GM04504 (cell line): ENCODE measurements at places on chromosomes 5 and 9.

GRCh38 chr5:39164529-39165402 is 54.6 kb downstream of the FYB1 start:
- DNase-seq = no peak

GRCh38 chr5:95816341-95816740 is 6.2 kb downstream of the GLRX start:
- no peak for DNase-seq

- no peak for DNase-seq
Measured at GRCh38 chr9:136687721-136688223, 515 bp upstream of the AGPAT2 start.

- no peak for DNase-seq
Measured at GRCh38 chr5:97098922-97099321, 43.5 kb downstream of the LIX1 start.

GRCh38 chr9:69325409-69326212 is 596 bp downstream of the ENTREP1 start:
- DNase-seq = no peak

- no peak for DNase-seq
Measured at GRCh38 chr9:76595645-76596044, 136.7 kb downstream of the GCNT1 start.

DNA sequence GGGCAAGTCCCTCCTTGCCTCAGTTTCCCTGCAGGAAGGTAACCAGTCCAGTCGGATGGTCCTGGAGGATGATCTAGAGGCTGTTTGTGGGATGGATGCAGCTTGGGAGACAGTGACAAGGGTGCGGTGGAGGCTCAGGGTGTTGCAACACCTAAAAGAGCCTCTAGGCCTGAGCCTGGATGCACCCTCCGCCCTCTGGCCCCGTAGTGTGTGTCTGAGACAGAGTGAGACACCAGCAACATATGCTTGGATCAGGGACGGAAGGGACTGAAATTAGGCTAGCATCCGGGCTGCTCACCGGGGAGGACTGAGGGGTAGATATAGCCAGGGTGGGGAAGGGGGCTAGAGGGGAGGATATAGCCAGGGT is 1.1 kb downstream of the CRAT start:
- DNase-seq = no peak

- DNase-seq = peak; percentile 46
Measured at GRCh38 chr9:110835859-110836271, 167.3 kb downstream of the MUSK start.

GRCh38 chr5:139458580-139459407 is 3.7 kb downstream of the ECSCR start:
- DNase-seq = no peak

- no peak for DNase-seq
Measured at GRCh38 chr5:179051784-179052183, 8.4 kb upstream of the ZNF354C start.

DNA sequence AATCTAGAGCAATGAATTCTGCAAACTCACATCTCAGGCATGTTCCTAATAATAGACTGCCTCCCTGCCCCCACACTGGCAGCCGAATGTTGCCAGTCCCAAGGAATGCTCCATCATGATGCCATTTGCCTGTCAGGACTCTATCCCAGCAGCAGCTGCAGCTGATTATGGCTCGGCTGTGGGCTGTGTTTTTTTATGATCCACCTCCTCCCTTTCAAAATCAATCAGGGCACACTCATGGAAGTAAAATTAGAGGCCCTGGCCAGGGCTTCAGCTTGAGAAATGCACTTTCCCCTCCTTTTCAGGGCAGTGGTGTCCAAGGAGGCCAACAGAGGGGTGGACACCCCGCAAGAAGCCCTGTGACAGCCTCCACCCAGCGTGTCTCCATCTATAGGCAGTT is 176.7 kb upstream of the S1PR3 start:
- DNase-seq = peak; percentile 80

DNA sequence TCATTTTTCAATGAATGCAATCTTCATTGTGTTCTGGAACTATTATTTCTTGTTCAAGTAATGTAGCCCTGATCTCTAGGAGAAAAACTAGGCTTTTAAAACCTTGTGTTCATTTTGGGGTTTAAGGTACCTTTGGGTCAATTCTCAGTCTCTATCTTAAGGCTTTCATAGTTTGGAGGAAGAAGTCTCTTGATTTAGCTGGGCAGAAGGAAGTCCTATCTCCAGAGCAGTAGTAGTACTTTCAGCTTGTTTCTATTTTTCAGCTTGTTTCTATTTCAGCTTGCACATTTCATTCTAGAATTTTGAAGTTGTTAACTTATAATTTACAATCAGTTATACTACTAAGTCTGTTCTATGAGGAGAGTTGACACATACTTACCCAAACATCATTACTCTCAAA is 15.2 kb downstream of the CSNK1G3 start:
- DNase-seq = no peak

GRCh38 chr5:144487761-144488160 is 317.1 kb downstream of the KCTD16 start:
- no peak for DNase-seq

- no peak for DNase-seq
Measured at GRCh38 chr9:35841645-35841900, 12.5 kb downstream of the TMEM8B start.

DNA sequence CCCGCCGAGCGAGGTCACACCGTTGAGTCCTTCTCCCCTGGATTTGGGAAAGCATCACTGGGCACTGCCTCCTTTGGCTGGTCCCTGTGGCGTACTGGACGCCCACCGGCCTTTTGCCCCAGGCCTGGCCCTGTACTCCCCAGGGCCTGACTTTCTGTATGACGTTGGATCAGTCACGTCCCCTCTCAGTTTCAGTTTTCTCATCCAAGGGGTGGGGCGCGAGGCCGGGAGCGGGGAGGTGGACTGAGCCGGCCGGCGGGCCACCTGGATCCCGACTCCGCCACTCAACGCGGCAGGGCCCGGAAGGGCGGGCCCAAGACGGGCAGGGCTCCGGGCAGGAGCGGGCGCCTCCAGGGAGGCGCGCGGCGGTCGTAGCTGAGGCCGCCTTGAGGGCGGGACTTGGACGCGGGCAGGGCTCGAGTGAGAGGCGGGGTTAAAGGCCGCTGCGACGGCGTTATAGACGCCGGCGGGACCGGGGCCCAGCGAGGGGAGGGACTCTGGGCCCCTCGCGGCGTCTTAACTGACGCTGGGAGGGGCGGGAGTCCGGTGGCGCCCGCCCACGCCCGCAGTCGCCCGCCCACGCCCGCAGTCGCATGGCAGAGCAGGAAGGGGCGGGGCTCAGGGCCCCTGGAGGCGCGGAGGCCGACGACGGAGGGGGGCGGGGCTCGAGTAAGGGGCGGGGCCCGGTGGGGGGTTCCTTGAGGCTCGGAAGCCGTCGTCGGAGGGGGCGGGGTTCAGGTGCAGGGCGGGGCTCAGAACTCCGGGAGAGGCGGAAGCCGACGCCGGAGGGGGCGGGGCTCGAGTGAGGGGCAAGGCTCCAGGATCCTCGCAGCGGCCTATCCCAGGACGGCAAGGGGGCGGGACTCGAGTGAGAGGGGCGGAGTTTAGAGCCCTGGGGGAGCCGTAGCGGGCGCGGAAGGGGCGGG is 549 bp upstream of the CARD19 start:
- DNase-seq = peak; percentile 97

- no peak for DNase-seq
Measured at GRCh38 chr9:87569518-87569917, 71.9 kb downstream of the DAPK1 start.

DNA sequence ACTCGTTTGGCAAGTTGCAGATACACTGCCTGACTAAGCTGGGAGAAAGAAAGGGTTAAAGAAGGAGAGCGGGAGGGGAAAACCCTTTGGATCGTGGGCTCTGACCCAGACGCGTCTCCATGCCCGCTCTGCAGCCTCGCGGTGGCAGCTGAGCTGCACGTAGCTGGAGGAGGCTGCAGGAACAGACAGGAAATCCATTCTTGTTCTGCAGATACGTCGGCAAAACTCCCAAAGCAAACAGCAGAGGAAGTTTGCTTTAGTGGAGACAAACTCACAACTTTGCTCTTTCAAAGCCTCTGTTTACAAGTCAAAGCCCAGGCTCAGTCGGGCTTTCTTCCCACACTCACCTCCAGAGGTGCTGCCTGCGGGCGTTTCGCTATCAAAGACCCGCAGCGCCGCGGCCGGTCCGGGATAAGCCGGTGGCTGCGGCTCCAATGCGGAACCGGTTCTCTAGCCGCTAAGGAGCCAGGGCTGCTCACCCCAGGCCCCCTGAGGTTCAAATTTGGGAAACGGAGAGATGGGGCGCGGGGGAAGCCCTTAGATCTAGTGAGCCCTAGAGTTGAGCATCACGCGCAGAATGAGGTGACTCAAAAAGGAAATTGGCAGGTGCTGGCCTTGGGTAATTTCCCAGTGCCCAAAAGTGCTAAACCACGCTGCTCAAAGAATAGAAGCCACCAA is 60.7 kb downstream of the MAT2B start:
- DNase-seq = no peak

DNA sequence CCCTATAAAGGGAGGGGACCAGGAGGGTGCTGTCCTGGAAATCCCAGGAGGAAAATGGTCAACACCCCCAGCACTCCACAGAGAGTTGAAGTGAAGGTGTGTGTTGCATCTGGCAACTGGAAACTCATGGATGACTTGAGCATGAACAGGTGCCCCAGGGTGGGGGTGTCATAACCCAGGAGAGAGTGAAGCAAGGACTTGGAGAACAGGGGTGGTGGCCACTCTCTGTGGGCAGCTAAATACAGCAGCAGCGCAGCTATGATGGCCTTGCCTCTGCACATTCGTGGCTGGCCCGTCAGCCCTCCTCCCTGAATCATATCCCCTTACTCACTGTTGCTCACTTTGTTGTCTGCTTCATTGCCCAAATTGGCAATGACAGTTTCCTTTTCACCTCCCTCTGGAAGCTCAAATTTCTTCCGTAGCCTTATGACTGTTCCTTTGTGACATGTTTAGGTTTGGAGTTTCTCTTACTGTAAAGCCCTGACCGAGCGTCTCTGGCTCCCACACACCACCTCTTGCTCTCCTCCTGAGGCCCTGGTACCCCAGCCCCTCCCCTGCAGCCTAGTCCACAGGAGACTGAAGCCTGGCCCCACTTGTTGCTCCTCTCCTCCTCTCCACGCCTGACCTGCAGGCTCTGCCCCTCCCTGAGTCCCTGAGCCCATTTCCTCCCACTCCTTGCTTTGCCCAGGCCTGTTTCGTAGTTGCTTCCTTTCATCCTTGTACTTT is 185.8 kb downstream of the CD180 start:
- no peak for DNase-seq

DNA sequence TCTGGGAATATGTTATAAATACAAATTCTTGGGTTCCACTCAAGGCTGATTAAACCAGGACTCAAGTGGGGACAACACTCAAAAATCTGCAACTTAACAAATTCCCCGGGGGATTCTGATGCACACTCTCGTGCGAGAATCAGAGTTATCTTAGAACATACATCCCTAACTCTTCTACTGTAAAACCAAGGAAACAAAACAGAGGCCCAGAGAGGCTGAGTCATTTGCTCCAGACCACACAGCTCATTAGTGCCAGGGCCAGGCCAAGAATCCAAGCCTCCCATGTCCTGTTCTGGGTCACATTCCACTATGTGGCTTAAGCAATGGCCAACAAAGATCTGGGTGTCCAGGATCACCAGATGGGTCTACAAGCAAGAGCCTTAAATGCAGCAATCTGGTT is 166.0 kb downstream of the ADAMTS12 start:
- DNase-seq = no peak

DNA sequence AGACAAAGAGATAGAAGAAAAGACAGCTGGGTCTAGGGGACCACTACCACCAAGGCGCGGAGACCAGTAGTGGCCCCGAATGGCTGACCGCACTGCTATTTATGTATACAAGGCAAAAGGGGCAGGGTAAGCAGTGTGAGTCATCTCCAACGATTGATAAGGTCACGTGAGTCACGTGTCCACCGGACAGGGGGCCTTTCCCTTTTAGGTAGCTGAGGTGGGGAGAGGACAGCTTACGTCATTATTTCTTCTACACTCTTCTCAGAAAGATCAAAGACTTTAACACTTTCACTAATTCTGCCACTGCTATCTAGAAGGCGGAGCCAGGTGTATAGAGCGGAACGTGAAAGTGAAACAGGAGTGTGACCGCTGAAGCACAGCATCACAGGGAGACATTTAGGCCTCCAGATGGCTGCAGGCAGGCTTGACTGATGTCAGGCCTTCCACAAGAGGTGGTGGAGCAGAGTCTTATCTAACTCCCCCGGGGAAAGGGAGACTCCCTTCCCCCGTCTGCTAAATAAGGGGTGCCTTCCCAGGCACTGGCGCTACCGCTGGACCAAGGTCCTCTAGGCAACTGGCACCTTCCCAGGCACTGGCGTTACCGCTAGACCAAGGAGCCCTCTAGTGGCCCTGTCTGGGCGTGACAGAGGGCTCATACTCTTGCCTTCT is 6.1 kb upstream of the PRR16 start:
- peak; percentile 49 for DNase-seq

DNA sequence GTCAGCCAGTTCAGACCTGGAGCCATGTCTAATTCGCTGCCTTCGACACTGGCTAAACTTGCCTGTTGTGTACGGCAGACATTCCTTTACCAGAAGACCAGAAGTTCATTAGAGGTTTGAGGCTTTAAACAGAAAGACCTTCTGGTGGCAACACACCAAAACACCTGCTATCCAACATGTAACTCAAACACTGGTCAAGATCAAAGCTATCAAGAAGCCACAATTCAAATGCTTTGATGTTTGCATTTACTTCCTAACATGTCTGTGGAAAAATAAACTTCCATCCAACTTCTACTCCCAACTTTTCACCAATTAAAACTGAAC is 91.0 kb upstream of the RETREG1 start:
- no peak for DNase-seq

DNA sequence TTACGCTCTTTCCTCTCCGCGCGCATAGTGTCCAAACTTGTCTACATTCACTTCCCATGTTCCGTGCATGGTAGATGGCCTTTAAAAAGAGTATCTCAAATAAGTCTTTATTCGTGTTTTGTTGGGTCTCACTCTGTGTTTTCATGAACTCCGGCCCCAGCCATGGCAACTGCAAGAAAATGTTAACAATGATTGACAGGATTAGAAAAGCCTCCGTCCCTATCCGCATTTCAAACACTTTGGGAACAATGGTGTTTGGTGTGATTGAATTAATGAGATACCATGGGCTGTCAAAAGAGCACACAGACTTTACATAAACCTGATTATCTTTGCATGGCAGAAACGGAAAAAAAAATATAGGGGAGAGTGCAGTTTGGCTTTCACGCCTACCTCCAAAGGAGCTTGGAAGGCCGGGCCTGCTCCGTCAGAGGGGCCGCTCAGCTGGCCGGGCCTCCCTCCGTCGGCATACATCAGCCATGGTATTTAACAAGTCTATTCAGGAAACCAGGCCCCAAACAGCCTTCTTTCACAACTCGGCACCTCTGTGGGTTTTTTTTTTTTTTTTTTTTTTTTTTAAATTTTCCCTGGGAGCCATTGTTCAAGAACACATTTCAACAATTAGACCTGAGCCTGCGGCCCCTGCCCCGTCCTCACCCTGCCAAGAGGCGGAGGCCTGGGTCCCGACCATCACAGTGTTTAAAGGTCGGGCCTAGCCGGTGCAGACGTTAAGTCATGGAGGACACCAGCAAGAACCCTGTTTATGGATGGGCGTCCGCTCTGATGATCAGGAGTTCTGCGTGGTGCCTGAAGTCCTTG is 323.8 kb upstream of the IRX4 start:
- DNase-seq = no peak
